ENCODE measurements at places on chromosomes 11 and 22.
A peak's percentile ranks its signal among the peaks of the same experiment; 100 is the strongest.

- no peak for DNase-seq
Measured at GRCh38 chr11:44566952-44567875, 1.8 kb downstream of the CD82 start.

DNA sequence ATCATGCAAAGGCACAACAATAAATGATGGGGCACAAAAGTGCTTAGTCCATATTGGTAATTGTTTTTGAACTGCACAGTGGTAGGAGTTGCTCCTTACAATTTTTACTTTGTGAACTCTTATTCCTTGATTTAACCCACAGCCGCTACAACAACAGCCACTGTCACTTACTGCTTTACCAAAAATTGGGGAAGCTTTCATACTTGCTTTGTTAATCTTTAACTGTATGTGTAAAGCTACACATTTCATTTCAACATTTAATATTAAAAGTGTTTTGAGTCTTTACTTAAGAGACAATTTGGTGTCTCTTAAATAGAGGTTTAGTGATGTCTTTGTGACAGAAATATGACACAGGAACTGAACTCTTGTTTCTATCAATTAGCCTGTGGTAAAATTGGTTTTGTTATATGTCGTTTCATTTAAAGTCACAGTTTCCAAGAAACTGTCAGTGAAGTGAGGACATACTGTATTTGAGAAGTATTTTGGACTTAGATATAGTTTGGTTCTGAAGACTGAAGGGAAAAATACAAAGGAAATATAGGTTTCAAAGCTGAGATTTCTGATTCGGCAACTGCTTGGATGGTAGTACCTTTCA, 6.5 kb upstream of the IL18BP start:
- DNase-seq, result no peak

DNA sequence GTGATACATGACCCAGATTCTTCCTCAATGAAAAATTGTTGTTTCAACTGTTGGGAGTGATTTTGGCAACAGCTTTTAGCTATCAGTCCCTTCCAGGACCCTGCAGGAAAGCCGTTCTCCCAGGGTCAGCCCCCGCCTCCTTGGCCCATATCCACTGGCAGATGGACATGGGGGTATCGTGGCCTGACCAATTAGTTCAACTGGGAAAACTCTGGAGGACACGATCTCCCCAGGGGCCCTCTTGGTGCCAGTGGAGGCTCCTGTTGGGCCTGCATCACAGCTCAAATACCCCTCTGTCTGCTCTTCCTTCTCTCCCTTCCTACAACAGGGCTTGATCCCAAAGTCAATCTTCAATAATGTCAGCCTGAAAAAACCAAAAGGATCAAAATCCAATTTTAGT, 272.5 kb upstream of the B3GAT1 start:
- DNase-seq, result peak; percentile 76

DNA sequence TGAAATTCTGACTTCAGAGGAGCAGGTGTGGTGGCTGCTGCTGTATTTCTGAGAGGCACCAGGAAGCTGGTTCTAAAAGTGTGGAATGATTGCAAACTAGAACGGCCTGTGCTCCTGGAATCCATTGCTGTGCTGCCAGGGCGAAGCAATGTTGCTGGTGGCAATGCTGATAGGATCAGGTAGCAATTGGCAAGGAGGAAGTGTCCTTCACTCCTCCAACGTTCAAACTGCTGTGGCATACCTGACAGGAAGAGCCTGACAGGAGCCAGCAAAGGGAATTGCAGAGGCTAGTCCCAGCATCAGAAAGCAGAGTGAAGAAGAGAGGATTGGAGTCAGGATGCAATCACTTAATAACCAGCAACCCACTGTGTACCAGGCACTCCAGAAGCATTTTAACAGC, 118.2 kb downstream of the FAR1 start:
- DNase-seq, result no peak

DNA sequence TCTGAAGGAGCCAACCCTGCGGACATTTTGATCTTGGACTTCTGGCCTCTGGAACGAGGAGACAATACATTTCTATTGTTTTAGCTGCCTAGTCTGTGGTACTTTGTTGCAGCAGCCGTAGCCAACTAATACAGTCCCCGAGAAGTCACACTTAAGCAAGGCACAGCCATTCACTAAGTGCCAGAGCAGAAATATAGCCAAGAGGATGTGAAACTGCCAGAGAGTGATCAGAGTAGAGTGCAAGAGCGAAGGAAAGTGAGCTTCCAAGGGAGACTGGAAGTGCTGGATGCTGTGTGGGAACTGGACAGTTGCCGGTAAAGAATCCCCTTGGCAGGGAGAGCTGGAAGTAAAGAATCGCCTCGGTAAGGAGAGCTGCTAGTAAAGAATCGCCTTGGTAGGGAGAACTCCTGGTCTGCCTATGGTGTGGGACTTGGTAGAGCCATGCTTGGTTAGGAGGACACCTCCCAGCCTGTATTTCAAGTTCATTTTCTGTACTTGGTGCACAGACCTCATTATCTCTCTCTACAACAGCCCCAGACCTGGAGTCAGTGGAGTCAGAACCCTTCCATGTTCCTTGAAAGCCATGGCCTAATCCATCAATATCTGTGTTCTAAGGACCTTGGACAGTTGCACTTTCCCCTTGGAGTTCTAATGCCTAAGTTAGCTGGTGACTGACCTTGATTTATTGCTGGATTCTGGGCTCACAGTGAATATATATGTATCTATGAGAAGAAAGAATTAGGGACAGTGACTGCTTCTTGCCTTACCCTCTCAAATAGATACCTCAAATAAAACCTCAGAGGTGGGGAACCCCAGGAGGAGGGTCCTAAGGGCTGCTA, 162.1 kb downstream of the LDLRAD3 start:
- no peak for DNase-seq

DNA sequence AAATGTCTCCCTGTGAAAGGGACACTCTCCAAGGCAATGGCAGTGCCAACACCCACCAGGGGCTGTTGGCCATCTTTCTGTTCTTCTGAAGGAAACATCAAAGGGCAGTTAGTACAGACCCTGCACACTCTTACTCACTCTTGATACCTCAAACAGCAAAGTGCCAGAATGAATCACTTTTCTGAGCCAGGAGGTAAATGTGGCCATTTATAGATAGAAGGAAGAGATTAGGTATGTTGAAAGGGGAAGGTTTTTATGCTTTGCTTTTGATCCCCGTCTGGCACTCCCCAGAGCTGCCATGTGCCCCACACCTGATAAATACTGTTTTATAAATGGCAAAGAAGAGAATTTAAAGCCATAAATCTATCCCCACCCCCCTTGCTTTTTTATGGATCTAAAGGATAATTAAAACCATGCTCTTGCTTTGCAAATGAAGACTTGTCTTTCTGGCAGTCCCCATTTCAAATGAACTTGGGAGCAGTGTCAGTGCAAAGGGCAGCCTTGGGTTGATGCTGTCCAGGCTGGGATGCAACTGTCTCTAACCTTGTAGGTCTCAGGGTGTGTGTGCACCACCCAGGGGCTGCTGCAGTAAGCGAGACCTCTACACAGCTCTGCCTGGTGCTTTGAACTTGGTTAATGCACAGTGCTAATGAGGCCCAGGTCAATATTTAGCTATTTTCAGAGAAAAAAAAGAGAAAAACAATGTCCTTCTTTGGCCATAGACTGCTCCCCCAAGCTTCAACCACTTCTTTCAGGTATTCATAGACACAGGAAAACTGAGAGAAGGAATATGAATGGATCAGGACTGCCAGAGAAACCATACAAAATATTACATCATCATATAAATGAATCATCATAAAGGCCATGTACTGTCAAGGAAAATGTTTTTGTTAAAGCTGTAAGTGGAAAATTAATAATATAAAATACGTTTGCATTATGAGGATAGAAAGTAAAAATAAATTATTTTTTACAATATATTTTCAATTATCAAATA, 207.5 kb downstream of the ETS1 start:
- DNase-seq, result no peak

GRCh38 chr22:32476281-32477195, 1.9 kb downstream of the FBXO7 start:
- no peak for DNase-seq

- no peak for DNase-seq
Measured at GRCh38 chr22:37509059-37509860, 10.0 kb downstream of the CARD10 start.

DNA sequence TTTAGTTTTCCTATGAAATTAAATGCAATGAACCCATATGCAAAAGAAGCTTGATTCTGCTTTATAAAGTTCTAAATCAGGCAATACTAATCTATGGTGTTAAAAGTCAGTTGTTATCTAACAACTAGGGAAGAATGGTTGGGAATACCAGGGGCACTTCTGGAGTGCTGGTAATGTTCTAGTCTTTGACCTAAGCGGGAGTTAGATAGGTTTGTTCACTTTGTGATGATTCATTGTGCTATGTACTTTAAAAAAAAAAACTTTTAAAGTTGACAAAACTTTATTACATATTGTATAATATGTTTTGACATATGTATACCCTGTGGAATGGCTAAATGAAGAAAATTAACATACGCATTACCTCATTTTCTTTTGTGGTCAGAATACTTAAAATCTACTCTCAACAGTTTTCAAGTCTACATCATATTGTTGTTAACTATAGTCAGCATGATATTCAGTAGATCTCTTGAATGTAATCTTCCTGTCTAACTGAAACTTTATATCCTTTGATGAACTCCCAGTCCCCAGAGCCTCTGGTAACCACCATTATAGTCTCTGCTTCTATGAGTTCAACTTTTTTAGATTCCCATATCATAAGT, 39.2 kb downstream of the BIRC2 start:
- DNase-seq, result no peak

GRCh38 chr11:95335989-95336388, 105.0 kb upstream of the SESN3 start:
- no peak for DNase-seq

DNA sequence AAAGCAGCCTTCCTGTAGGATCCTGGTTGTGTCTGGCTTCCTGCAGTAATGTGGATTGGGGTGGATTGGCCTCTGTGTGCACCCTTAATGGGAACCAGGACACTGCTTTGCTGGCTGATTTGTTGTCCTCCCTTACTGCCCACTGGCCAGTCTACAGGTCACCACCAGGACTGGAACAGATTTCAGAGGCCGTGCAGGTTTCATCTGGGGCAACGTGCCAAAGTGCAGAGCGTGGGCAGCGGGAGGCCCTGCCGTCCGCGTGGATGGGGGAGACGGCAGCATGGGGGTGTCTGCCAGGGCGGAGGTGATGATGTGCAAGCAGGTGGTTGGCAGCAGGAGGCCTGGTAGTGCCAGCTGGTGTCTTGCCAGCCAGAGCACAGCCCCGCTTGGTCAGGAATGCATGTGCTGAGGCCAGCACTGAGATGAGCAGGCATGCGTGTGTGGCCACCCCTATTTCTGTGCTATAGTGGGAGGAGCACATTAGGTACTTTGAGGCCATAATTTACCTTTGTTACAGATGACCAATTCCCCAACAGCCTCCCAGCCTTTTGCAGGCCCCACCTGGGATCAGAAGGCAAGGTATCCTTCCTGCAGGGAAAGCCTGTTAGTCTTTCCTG, 24.3 kb downstream of the BCR start:
- DNase-seq, result no peak

DNA sequence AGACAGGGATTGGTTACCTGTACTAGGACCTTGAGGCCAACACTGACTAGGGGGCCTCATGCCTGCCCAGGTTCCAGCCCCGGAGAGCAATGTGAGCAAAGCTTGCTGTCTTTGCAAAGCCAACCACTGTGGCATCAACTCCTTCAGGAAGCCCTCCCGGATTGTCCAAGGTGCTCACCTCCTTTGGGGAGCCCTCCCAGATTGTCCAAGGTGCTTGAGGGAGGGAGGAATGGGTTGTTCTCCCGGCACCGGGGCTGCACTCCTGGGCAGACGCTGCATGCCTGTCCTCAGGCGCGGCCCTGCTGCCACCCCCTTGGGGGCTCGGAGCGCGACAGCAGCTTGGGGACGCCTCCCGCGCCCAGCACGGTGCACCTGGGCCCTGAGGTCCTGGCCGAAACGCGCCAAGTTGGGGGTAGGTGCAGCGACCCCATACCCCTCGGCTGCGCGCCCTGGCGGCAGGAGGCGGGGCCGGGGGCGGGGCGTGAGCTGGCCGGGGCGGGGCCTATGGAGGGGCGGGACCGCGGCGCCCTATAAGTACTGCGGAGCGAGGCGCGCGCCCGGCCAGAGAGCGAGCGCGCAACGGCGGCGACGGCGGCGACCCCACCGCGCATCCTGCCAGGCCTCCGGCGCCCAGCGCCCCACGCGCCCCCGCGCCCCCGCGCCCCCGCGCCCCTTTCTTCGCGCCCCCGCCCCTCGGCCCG, at the start of gene CD81:
Gene CD81 (plus strand): TSS at position 560 of the 701 bp plus-strand sequence. CDS start 240 bp downstream, outside the sequence.
- no peak for DNase-seq

GRCh38 chr11:108866781-108867180, 201.9 kb downstream of the DDX10 start:
- no peak for DNase-seq

- no peak for DNase-seq
Measured at GRCh38 chr11:90723475-90723874, 500.6 kb upstream of the CHORDC1 start.

DNA sequence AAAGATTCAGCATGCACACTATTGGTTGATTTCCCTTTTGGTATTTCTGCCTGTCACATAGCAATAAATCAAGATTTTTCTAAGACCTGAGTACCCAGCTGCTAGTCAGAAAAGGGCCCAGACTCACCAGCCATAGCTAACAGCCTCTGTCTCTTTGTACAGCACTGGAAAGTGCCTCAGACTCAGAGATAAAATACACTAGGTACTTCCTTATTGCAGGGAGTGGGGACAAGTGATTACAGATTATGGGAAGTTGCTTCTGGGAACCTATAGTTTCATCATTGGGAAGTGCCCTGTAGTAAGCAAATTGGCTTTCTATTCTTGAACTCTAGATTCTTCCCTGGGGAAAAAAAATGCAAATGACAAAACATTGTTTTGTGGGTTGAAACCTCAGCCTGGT, at the start of gene CASP5:
Gene CASP5 (minus strand): TSS at position 166 of the 400 bp plus-strand sequence. CDS start 32 bp downstream, at position 134.
- DNase-seq, result no peak

- DNase-seq, result no peak
Measured at GRCh38 chr22:24985826-24986214, 33.3 kb downstream of the KIAA1671 start.

DNA sequence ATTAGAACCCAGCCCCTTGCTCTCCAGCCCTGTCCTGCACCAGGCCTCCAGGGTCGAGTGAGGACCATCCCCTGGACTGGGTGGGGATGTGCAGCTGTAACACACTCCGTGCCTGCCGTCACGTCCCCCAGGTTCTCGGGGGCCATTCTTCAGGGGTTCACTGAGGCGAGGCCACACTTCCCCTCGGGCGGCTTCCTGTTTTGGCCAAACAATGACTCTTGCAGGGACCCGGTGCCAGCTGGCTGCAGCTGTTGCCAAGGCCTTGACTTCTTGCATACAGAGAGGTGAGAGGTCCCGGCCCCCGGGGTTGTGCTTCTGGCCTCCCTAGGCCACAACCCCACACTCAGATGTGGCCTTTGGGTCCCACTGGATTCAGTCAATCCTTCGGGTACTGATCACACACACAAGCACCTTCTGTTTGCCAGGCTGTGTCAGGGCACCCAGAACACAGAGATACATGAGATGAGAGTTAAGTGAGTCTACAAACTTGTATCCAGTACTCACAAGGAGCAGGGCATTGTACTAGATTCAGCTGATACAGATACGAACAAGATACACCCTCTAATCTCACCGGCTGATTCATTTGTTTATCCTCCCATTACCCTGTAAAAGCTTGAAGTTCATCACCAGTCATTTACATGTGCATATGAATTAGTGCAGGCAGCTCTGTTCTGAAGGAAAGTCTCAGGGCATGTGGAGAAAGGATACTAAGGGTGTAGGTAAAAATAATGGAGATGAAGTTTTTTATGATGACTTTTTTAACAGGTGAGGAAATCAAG, 32.9 kb downstream of the LRRC32 start:
- DNase-seq, result peak; percentile 82

GRCh38 chr22:35024364-35024692, 41.6 kb upstream of the ISX start:
- no peak for DNase-seq

Data from osteocyte (in vitro differentiated cells).